Activated CD8-positive, alpha-beta memory T cell treated with anti-CD3 and anti-CD28 coated beads for 24 hours (primary cell): ENCODE measurements at places on chromosomes 13 and 19.

- DNase-seq = no peak
These were observed 234.7 kb downstream of the NHLRC3 start for GRCh38 chr13:39272994-39273393.

DNA sequence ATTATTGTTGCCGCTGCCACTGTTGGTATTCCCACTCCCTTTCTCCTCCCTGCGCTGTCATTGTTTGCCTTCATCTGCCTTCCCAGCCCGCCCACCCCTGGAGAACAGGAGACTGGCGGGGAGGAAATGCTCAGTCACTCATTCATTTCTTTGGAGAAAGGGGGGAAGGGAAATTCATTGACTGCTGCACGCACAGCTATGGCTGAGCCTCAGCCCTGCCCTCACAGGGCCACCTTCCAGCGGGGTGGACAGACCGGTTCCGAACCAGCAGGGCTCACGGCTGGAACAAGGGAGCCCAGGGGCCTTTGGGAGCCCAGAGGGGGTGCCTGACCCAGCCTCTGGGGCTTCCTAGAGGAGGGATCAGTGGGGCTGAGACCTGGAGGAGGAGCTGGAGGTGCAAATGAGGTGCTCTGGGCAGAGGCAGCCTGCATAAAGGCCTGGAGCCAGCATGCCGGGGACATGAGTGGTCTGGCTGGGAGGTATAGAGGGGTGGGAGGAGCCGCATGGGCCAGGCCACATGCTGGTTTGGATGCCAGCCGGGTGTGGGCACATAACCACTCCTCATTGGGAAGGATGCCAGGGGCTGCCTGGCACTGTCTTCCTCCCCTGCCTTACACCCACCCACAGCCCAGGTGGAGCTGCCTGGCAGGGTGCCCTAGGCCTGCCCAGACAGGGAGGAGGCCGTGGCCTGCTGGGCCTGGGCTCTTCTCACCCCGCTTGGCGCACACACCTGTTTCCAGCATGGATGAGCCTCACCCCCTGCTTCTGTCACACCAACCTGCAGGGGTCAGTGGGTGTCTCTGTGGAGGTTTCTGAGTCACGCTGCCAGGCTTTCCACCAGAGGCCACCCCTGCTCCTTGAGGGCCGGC, 26.8 kb downstream of the PPP5C start:
- DNase-seq = no peak

GRCh38 chr19:38606131-38606530, 11.6 kb downstream of the MAP4K1 start:
- DNase-seq = no peak

DNA sequence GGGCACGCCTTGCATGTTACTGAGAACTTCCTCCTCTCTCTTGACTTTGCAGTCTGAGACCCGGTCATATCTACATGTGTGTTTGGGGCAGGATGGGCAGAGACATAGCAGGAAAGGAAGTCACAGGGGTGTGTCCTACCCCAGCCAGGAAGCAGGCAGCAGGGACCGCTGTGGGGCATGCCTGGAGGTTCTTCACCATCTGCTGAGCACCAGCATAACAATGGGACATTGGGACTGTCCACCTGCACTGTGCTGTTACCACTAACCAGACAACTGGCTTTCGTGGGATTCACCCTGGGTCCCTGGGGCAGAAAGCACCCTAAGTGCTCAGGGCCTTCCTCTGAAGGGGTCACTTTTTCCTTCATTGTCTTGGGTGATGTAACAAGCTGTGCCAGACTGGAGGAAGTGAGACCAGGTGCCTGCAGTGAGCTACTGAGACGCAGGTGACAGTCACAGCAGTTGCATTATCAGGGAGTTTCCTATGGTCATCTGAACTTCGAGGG, 2.6 kb upstream of the HAUS5 start:
- no peak for DNase-seq

- no peak for DNase-seq
These were observed 59.6 kb upstream of the GJB6 start for GRCh38 chr13:20291675-20292074.

DNA sequence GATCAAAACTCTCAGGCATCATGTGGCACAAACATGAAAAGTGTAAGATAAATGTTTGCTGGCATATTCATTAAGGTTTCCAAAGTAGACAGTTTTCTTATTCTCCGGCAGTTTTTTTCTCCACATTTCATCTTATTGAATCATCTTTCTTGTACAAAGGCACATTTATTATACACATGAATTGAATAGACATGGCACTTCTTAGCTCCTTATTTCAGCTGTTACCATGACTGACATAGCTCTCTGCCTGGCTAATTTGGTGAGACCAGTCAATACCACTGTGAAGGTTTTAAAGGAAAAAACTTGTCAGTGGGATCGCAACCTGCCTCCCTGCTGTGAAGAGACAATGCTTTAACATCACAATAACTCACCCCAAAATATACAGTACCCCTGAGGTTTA, 285.0 kb upstream of the PCDH20 start:
- no peak for DNase-seq

DNA sequence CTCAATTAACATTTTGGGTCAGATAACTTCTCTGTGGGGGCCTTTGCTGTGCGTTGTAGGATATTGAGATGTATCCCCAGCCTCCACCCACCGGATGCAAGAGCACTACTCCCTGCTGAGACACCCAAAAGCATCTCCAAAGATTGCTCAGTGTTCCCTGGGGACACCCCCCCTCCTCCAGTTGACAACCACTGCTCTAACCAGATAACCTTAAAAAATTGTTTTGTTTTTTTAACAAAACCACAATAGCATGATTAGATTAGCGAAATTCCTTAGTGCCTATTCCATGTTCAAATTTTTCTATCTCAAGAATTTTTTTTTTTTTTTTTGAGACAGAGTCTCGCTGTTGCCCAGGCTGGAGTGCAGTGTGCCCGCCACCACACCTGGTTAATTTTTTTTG, 2.6 kb upstream of the EPN1 start:
- no peak for DNase-seq

GRCh38 chr19:19630062-19630414, 2.0 kb upstream of the LPAR2 start:
- no peak for DNase-seq

DNA sequence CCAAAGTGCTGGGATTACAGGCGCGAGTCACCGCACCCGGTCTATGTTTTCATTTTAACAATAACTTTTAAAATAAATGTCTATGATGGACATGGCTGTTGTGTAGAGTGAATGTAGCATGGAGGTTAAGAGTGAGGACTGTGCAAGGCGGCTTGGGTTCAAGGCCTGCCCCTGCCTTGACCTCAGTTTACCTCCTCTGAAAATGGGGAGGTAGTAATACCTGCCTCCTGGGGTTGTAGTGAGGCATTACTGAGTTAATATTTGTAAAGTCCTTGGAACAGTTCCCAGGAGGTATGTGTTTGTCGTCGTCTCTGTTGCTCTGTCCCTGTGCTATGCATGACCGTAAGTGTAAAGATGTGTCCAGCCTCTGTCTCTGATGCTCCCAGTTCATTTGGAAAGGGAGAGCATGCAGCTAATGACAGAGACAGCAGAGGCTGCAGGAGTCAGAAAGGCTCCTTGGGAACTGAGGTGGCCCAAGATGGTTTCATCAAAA, 9.4 kb downstream of the GARRE1 start:
- no peak for DNase-seq

DNA sequence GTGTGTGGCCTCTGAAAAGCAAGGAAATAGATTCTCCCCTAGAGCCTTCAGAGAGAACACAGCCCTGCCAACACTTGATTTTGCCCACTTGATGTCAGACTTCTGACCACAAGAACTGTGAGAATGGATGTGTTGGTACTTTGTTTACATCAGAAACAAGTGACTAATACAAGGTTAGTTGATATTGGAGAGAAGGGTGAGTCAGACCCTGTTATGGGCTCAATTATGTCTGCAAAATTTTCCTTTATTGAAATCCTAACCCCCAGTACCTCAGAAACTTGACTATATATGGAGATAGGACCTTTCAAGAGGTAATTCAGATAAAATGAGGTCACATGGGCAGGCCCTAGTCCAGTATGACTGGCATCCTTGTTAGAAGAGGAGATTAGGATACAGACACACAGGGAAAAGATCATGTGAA, 226.7 kb downstream of the RFC3 start:
- no peak for DNase-seq
